ENCODE measurements at places on chromosomes 16 and 17.

GRCh38 chr17:4881761-4882555 is 17.4 kb upstream of the C17orf107 start:
- peak; percentile 81 for DNase-seq

GRCh38 chr16:72785886-72786285 is 262.0 kb downstream of the ZFHX3 start:
- DNase-seq, result no peak

GRCh38 chr16:86035906-86036305 is 136.9 kb downstream of the IRF8 start:
- no peak for DNase-seq

GRCh38 chr17:62876673-62877405 is 68.7 kb upstream of the MARCHF10 start:
- DNase-seq, result no peak

GRCh38 chr17:34246446-34246845 is 8.6 kb upstream of the CCL2 start:
- DNase-seq, result peak; percentile 85

GRCh38 chr16:11780991-11781680 is 15.9 kb downstream of the ZC3H7A start:
- DNase-seq, result no peak

- no peak for DNase-seq
Measured at GRCh38 chr16:85761861-85762260, 11.0 kb upstream of the C16orf74 start.

DNA sequence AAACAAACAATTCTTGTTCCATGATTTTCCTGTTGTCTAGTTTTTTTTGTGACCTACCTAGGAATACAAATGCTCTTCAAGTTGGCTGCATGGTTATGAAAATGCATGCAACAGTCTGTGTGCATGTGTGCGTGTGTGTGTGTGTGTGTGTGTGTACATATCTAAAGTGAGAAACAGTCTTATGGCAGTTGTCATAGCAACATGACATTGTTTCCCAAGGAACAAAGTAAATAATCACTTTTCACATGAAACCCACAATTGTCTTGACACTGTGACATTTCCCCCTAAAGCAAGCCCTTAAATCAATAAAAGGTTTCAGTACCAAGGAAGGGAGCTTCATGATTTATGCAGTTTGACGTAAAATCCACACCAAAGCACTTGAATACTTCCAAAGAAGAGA is 758.4 kb downstream of the CDH8 start:
- no peak for DNase-seq

GRCh38 chr16:29806641-29807425 is 504 bp downstream of the MAZ start:
- peak; percentile 80 for DNase-seq

DNA sequence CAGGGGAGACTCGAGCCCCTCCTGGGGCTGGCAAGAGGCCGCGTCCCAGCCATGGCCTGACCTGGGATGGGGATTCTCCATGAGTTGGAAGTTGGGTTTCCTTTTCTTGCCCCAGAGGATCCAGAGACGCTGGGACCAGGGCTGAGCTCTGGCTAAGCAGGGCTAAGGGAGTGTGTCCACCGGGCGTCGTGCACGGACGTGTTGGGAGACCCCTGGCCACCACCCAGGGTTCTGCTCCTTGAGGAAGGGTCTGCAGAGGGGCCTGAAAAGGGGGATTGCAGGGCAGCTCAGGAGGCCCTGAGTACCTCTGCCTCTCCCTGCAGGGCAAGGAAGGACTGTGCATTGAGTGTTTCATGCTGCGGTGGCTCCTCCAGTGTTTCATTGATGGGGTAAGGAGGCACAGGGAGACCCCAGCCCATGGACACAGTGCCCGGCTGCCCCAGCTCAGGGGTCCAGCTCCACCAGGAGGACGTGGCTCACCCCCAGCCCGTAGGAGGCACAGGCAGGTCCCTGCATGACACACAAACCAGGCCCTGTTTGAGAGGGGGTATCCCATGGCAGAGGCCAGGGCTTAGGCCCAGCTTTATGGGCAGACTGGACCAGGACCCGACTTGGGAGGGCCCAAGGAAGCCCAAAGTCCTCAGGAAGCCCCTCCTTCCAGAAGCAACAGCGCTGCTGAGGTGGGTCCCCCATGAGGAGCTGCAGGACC is 47.5 kb downstream of the USP22 start:
- DNase-seq, result no peak

GRCh38 chr16:4414187-4414917 is 2.0 kb downstream of the CORO7 start:
- DNase-seq, result no peak

DNA sequence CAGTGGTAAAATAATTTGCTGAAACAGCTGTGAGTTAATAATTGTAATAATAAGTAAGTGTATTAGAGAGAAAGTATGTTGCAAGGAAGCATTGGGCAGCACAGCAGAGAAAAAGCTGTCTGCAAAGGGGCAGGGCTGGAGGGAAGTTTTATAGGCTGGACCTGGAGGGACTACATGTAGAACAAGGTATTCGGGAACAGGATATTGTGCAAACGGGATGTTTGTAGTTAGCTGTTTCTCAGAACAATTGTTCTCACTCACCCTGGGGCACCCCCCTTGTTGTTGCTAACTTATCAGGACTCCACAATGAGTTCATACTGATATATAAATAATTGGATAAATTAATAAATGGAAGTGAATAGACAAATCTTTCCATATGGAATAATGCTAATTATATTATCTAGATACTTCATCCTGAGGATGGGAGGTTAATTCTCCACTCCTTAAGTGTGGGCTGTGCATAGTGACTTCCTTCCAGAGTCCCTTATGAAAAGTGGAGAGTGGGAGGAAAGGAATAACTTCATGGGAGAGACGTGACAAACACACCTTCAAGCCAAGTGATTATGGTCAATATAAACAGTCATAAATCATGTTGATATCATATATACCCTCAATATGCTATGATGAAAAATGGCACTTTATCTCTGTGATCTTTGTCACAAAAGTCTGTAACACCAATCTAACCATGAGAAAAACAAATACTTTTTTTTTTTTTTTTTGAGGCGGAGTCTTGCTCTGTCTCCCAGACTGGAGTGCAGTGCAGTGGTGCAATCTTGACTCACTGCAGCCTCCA is 85.4 kb downstream of the PPM1E start:
- DNase-seq, result no peak

DNA sequence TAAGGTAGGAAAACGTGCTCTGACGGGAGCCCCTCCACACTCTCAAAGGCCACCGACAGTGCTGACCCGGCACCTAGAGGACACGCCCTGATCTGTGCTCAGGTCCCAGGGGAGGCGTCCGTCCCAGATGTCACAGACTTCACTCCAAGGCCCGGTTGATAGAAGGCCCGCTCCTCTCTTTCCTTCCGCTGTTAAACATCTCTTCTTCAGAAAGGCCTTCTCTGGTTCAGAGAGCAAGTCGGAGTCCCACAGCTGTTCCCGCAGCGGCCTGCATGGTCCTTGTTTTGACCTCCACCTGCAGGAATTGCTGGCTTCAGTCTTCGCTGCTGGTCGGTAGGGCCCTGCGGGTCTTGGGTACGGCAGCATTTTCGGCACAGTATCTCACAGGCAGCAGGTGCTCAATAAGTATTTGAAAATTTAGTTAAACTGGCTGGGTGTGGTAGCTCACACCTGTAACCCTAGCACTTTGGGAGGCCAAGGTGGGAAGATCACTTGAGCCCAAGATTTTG is 88.5 kb downstream of the MRC2 start:
- no peak for DNase-seq

- peak; percentile 62 for DNase-seq
Measured at GRCh38 chr17:22507823-22508222, 815.5 kb downstream of the KCNJ18 start.

DNA sequence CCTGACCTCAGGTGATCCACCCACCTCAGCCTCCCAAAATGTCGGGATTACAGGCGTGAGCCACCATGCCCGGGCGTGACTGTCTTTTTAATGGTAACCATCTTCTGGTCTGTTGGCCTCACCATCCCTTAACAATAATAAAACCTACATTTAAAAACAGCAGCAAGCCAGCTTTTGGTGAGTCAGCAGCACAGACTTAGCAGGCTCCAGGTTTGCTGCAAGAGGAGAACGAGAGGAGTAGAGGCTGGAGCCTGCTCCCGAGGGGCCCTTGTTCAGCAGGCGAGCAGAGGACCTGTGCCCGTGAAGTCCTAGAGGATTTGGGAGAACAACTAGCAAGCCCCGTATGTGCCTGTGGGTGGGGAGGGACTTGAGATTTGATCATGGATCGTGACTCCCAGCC is 35.7 kb downstream of the MYH13 start:
- no peak for DNase-seq

DNA sequence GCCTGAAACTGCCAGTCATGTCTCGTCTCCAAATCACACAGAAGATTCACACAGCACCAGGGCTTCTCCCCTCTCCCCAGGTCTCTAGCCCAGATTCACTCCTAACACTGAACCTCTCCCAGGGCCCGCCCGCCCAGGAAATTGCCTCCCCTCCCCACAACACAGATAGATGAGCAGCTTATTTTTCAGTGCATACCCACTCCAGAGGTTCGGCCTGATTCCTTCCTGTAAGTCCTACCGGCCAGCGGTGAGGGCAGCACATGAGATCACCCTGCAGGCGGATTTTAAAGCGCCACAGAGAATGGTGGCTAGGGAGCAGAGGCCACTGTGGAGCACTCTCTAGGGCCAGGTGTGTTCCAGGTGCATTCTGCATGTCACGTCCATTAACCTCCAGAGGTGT is 301.8 kb downstream of the IRF8 start:
- DNase-seq, result no peak

DNA sequence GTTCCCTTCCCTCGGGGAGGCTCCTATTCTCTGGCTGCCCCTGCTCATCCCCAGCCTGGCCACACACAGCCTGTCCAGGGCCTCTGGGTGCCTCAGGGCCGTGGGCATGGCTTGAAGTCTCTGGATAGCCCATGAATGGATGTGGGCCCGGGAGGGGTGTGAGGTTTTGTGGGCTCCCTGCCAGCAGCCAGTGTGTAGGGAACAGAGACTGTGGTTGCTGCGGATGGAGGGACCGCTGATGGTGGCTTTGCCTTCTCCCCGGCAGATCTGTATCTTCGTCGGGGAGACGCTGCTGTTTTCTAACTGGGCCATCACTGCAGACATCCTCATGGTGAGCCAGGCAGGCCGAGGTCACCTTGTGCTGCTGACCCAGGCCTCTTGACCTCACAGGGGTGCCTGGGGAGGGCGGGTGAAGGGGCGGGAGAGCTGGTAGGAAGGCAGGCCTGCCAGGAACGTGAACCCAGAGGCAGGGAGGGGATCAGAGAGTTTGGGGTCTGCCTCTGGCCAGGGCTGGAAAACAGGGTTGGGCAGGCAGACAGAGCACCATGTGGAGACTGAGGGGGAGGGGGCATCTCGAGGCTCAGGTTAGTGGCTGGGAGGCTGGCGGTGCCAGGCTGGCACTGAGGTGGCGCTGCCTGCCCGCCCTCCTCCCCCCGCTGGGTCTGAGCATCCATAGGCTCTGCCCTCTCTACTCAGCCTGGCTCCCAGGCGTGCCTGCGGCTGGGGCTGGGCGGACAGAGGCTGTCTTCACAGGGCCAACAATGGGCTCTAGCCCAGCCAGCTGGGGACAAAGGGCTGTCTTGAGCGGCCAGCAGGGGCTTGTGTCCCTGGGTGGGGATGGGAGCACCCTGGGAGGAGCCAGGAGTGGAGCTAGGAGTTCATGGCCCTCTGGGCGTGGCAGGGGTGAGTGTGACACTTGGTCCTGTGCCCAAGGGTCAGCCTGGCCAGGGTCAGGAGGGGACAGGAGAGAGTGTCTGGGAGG is 21.4 kb downstream of the MYBBP1A start:
- DNase-seq, result peak; percentile 26

DNA sequence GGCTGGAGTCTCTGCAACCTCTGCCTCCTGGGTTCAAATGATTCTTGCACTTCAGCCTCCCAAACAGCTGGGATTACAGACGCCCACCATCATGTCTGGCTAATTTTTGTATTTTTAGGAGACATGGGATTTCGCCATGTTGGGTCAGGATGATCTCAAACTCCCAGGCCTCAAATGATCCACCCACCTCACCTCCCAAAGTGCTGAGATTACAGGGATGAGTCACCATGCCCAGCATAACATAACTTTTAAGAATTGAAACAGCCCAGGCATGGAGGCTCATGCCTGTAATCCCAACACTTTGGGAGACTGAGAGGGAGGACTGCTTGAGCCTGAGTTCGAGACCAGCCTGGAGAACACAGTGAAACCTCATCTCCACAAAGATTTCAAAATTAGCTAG is 2.5 kb downstream of the RSL1D1 start:
- no peak for DNase-seq

- DNase-seq, result no peak
Measured at GRCh38 chr17:67247416-67247900, 2.5 kb upstream of the HELZ start.

DNA sequence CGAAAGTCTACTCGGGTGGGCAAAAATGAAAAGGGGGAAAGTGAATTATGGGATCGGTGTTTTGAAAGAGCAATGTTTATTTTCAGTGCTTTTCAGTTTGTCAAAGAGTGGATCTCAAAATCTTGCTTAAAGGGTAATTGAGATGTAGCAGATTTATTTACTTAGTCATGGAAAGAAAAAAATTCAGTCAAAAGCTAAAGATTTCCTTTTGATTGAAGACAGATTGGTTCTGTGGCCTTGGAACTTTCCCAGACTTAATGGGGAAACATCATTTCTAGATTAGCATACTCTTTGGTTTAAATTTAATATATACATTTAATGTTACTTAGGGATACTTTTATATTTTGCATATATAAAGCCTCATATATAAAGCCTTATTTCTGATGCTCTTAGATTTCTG is 20.6 kb downstream of the PRKAR1A start:
- no peak for DNase-seq

GRCh38 chr16:50038286-50038685 is 13.3 kb downstream of the CNEP1R1 start:
- DNase-seq, result peak; percentile 4

DNA sequence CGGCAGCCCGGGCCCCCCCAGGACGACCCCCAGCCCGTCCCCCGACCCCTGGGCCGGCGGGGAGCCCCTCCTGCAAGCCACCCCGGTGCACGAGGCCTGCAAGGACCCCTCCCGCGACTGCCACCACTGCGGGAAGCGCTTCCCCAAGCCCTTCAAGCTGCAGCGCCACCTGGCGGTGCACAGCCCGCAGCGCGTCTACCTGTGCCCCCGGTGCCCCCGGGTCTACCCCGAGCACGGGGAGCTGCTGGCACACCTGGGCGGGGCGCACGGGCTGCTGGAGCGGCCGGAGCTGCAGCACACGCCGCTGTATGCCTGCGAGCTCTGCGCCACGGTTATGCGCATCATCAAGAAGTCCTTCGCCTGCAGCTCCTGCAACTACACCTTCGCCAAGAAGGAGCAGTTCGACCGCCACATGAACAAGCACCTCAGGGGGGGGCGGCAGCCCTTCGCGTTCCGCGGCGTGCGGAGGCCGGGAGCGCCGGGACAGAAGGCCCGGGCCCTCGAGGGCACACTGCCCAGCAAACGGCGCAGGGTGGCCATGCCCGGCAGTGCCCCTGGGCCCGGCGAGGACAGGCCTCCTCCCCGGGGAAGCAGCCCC is 15.6 kb upstream of the ZFPM1 start:
- DNase-seq, result peak; percentile 41

DNA sequence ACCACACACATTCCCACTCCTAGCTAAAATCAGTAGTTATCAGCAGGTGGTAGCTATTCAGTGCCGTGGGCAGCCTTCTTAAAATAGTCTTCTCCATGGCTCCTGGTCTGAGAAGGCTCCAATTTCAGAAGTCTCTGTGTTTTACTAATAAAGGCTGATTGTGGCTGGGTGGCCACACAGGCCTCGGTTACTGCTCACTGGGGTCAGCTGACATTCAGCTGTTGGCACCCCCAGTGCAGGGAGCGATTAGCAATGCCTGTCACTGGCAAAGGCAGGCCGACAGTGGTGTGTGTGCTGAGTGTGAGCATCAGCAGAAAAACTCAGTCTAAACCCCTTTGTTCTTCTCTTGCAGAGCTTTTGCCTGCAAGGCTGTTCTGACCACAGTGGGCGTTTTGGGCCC is 16.6 kb upstream of the DBNDD1 start:
- no peak for DNase-seq

GRCh38 chr17:17941015-17941414 is 31.2 kb downstream of the TOM1L2 start:
- no peak for DNase-seq

All from OCI-M1 (cell line).